ENCODE measurements at places on chromosomes 16 and 17.

GRCh38 chr16:79484237-79484636 lies 116.3 kb downstream of the MAF start:
- no peak for DNase-seq

DNA sequence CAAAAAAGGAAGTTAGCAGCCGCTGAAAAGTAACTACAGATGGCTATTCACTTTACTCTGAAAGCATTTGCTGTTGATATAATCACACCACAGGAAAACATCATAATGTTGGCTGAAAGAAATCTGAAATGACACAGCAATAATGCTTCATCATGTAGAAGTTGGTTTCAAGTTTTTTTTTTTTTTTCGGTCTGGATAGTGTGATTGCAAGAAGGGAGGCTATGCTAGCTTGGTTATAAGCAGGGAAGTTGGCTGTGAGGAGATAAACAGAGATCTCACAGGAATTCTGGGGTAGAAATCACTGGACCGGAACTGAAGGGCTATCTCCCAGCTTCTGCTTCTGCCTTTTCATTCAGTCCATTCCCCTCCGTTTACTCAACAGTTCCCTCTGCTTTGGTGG lies 57.9 kb downstream of the MYO1D start:
- peak; percentile 50 for DNase-seq

GRCh38 chr17:33385713-33386112 lies 92.6 kb upstream of the ASIC2 start:
- DNase-seq = no peak

DNA sequence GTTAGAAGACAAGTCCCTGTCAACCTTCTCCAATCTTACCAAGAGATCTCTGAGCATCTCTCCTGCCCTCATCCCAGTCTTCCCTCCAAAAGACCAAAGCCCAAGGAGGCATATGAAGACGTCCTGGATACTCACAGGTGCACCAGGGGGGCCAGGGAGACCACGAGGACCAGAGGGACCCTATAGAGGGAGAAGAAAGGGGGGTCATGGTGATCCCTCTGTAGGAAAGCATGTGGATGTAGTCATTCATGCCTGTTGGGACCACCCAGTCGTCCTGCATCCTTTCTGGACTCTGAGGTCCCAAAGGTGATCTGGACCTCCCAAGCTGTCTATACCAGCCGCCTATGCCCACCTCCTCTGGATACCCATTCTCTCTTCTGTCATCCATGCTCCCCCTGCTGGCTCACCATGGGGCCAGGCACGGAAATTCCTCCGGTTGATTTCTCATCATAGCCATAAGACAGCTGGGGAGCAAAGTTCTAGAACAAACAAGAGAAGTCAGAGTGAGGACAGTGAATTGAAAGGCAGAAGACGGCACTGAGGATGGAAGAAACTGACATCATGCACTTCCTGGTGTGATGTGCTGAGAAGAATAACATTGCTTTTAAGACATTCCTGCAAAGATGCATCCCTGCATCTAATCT lies 3.3 kb downstream of the COL1A1 start:
- DNase-seq = no peak

DNA sequence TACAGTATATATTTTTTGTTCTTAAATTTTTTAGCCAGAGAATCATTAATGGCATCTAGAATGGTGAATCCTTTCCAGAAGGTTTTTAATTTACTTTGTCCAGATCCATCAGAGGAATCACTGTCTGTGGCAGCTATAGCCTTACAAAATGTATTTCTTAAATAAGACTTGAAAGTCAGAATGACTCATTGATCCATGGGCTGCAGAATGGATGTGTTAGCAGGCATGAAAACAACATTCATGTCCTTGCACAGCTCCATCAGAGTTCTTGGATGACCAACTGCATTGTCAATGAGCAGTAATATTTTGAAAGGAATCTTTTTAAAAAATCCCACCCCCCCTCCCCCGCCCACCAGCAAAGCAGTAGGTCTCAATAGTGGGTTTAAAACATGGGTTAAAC lies 51.4 kb downstream of the CACNG1 start:
- DNase-seq = no peak

Measured in AG20443 (cell line).